Stimulated activated CD4-positive, alpha-beta T cell treated with anti-CD3 and anti-CD28 coated beads, Interleukin-1b, Interleukin-23, amount 100 ng/mL, for 1 hour (primary cell): ENCODE measurements at places on chromosomes 7 and 10.

DNA sequence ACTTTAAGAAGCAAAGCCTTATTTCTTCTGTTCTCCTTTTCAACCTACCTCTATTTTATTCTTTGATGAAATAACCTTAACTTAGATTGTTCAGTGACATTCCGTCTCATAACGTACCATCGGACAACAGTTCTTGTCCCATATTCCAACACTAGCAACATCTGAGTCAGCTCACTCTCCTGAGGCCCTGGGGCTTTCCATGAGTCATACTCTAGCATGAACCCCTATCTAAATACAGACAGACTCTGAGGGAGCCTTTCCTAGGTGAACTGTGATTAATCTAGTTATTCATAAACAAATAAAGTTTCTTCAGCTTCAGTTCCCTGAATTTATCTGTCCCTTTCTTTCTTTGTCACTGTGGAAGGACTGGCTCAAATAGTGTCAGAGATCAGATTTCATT is 168.7 kb upstream of the LYZL1 start:
- DNase-seq, result no peak

- no peak for DNase-seq
These were observed 19.5 kb upstream of the ABCB5 start for GRCh38 chr7:20595971-20596370.

GRCh38 chr7:91343420-91343960 is 79.3 kb downstream of the FZD1 start:
- DNase-seq, result no peak

DNA sequence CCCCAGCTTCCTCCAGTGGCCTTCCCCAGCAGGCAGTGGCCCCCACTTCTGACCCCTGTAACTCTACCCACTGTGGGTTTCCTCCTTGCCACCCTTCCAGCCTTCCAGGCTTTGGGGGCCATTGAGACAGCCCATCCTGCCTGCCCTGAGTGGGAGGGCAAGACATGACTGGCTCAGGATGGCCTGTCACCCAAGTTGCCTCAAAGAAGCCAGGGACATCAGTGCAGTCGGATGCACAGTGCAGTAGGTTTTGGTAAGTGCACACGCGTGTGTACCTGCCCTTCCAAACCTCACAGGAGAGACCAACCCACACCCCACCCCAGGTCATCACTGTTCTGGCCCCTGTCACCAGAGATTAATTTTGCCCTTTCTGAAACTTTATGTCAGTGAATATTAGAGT is 22.7 kb downstream of the ZMIZ2 start:
- DNase-seq, result no peak

DNA sequence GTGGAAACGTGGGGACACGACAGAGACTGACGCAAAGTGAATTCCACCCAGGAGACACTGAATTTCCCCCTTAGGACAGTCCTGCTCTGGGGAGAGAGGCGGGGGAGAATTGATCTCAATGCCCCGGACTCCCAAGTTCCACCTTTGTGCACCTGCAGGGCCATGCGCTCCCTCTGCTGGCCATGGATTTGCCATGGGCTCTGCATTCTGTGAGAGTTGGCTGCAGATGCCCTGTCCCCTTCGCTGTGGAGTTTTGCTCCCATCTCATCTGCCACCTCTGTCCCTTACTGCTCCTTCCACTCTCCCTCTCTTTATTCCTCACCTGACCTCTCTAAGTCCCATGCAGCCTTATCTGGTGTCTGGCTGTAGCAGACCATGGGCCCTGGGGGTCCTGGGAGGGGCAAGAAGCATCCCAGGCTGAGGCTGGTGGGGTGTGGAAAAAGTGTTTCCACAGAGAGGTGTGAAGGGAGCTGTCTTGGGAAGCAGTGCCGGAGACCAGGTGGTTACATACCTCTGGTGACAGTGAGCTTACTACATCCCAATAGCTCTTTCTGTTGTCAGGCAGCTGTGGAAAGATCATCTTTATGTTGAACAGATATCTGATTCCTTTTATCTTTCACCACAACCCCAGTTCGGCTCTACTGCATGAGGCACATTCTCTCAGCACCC is 14.3 kb downstream of the GHRHR start:
- no peak for DNase-seq

GRCh38 chr7:66359656-66360211 is 154.6 kb downstream of the TPST1 start:
- DNase-seq, result no peak

DNA sequence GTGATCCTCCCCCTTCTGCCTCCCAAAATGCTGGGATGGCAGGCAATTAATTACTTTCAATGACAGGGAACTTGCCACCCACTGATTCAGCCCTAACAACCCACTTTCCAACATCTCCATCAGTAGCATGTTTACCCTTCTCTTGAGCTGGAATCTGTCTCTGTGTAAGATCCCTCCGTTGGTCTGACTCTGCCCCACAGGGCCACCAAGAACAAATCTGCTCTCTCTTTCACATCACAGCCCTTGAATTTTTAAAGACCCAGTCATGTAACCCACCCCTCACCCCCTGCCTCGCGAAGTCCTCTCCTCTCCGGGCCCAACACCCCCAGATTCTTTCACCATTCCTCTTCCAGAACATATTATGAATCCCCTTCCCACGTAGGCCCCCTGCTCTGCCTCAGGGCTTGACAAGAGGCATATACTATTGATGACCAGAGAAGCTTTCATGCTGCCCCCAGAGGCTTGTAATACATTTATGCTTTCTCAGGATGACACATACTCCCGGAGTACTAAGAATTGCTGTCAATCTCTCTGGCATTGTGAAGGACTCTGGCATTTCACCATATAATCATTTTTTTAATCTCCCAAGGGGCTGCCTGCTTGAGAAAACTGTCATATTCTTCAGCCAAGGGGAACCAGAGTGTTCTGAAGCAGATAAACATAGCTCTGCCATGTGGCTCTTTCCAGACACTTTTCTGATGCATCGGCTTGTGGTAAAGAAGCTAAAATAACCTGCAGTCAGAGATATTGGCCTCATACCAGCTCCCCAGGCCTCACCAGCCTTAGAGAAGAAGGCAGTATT is 179.2 kb upstream of the AUTS2 start:
- DNase-seq, result no peak

- no peak for DNase-seq
These were observed 18.6 kb upstream of the DRGX start for GRCh38 chr10:49414496-49414895.

DNA sequence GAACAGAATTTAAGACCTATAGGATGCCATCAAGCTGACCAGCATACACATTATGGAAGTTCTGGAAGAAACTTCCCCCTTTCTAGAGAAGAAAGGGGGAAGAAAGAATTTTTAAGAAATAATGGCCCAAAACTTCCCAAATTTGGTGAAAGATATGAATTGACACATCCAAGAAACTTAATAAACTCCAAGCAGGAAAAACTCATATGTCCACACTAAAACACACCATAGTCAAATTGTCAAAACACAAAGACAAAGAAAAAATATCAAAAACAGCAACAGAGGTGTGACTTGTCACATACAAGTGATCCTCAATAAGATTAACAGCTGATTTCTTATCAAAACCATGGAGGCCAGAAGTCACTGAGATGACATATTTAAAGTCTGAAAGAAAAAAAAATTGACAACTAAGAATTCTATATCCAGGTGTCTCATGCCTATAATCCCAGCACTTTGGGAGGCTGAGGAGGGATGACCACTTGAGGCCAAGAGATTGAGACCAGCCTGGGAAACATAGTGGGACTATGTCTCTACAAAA is 52.4 kb downstream of the CFAP70 start:
- DNase-seq, result no peak

DNA sequence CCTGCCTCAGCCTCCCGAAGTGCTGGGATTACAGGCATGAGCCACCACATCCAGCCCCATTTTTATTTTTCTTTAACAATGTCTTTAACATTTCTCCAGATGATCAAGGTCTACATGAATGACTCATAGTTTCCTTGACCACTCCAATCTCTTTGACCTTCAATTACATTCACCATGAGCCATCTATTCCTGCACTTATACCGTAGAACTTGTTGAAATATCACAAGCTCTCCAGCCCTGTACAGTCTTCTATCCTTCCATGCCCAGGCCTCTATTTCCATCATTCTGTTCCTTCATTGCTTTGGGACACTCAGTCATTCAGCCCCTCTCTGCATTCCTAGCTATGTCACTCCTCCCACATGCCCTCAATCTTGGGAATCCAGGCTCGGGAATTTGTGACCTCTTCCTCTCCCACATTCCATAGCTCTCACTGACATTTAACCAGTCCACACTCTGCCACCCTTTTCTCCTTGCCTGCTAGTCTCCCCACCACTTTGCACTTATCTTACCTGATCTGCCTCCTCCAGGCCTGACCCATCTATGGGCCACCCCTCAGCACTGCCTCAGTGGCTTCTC is 151.8 kb upstream of the STK17A start:
- no peak for DNase-seq

GRCh38 chr7:123047955-123048354 is 52.5 kb upstream of the TAS2R16 start:
- DNase-seq, result no peak

GRCh38 chr10:43395571-43396060 is 13.4 kb downstream of the HNRNPF start:
- DNase-seq, result no peak
